ENCODE measurements at places on chromosomes 2 and 18. TPM values are rescaled to one million over a fixed set of nuclear protein-coding genes. Genes with fewer than 3 reads are reported as not detected.

The RAX gene
- not detected for total RNA-seq

DNA sequence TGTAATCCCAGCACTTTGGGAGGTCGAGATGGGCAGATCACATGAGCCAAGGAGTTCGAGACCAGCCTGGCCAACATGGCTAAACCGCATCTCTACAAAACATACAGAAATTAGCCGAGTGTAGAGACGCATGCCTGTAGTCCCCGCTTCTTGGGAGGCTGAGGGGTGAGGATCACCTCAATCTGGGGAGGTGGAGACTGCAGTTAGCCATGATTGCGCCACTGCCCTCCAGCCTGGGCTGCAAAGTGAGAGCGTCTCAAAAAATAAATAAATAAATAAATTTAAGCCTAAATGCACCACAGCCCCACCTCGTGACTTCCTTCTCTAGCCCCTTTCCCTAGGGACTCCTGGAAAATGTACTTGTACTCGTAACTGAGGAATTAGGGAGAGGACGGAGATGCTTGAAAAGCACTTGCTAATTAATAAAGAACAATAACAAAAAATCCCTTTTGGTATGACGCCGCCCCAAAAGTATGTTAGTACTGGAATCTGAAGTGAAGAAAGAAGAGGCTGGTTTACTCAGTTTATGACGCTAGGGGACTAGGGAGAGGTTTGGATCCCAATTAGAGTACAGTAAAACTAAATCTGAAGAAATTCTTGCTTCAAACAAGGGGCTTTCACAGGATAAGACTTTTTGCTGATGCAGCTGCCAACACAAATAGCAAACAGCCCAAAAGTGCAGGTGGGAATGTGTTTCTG, 887 bp upstream of the ZNF396 start:
- H3K27ac ChIP-seq: peak overlapping the region; percentile 7
- H3K4me1 ChIP-seq: peaks cover 16% of the 10 kb centered on the region
- DNase-seq: no peak

- DNase-seq: no peak
- H3K4me3 ChIP-seq: no peak overlapping the region
- peaks cover under 1% of the 10 kb centered on the region for H3K4me1 ChIP-seq
- no peaks in the 10 kb centered on the region for H3K27me3 ChIP-seq
These were observed 200.1 kb downstream of the ARHGAP15 start for GRCh38 chr2:143329288-143329687.

DNA sequence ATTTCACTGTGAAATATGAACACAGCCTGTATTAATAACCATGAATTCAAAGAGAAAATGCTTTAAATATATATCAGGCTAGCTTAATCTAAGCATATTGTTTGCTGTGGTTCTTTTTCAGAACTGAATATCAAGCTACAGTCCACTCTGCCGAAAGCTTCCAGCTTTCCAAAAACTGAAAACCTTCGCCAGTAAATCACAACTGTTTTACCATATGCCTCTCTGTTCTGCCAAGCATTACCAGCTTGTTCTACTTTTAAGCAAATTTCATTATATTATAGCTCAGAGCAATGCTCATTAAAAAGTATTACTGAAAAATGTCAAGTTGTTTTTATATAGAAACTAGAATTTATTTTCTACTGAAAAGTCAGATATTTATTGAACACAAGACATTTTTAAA, 277.4 kb downstream of the NRXN1 start:
- H3K36me3 ChIP-seq: no peaks in the 10 kb centered on the region
- H3K27ac ChIP-seq: no peak overlapping the region
- no peak for DNase-seq

- no peak for DNase-seq
- no peak overlapping the region for H3K27ac ChIP-seq
- peaks cover 35% of the 10 kb centered on the region for H3K4me1 ChIP-seq
- H3K4me3 ChIP-seq: no peak overlapping the region
- H3K36me3 ChIP-seq: no peaks in the 10 kb centered on the region
These were observed 29.1 kb downstream of the CIB4 start for GRCh38 chr2:26612034-26612433.

The LTBP1 gene
- 398 TPM for total RNA-seq

GRCh38 chr2:203774760-203775159, 68.3 kb downstream of the CD28 start:
- H3K4me3 ChIP-seq: no peak overlapping the region
- H3K27ac ChIP-seq: peak overlapping the region; percentile 52
- peaks cover 28% of the 10 kb centered on the region for H3K4me1 ChIP-seq
- no peaks in the 10 kb centered on the region for H3K36me3 ChIP-seq
- no peaks in the 10 kb centered on the region for H3K27me3 ChIP-seq

DNA sequence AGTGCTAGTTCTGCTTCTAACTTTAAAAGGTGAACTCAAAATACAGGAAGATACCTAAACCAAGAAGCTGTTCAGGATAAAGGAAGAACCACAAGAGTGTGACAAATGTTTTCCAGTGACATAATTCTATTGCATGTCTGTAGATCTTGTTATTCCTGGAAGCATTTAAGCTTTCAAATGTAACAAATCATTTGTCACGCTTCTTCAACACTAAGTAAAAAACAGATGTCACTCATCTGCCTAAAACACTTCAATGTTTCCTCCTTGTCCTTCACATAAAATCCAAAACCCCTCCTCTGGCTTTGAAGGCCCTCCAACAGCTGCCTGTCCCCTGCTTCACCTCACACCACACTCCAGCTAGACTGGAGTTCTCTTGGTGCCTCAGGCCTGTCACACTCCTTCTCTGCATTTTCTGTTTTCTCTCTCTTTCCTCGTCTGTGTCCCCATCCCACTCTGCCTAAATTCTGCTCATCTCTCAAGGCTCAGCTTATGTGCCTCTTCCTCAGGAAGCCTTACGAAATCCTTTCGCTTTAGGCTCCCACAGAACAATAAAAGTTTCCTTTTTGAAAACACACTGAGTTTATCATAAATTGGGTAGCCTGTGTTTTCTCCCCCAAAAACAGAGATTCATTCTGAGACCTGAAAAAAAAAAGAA, 6.4 kb upstream of the CLEC4F start:
- H3K27me3 ChIP-seq: peaks cover 20% of the 10 kb centered on the region
- H3K36me3 ChIP-seq: no peaks in the 10 kb centered on the region
- no peak for DNase-seq
- H3K27ac ChIP-seq: no peak overlapping the region
- no peak overlapping the region for H3K4me3 ChIP-seq

The CREG2 gene
- not detected for total RNA-seq
